ENCODE measurements at places on chromosomes 3 and 15. TPM values are rescaled to one million over a fixed set of nuclear protein-coding genes. Genes with fewer than 3 reads are reported as not detected.
A peak's percentile ranks its signal among the peaks of the same experiment; 100 is the strongest.

Gene ZDHHC19
- total RNA-seq = not detected

Gene CCDC71
- 12.4 TPM for total RNA-seq

- peak; percentile 97 for DNase-seq
These were observed 23.7 kb downstream of the ALPK3 start for GRCh38 chr15:84840741-84841429.

GRCh38 chr15:73264881-73265280 lies 103.9 kb downstream of the HCN4 start:
- no peak for DNase-seq

All from HT-29 (cell line).